ENCODE measurements at places on chromosomes 7 and 10. TPM values are rescaled to one million over a fixed set of nuclear protein-coding genes. Genes with fewer than 3 reads are reported as not detected.

ASB15 gene
- total RNA-seq, result not detected

GRCh38 chr7:44311561-44312495 is 13.6 kb downstream of the CAMK2B start:
- no peak for DNase-seq

GRCh38 chr10:26792758-26793495 is 67.8 kb downstream of the ABI1 start:
- no peak for DNase-seq

DNA sequence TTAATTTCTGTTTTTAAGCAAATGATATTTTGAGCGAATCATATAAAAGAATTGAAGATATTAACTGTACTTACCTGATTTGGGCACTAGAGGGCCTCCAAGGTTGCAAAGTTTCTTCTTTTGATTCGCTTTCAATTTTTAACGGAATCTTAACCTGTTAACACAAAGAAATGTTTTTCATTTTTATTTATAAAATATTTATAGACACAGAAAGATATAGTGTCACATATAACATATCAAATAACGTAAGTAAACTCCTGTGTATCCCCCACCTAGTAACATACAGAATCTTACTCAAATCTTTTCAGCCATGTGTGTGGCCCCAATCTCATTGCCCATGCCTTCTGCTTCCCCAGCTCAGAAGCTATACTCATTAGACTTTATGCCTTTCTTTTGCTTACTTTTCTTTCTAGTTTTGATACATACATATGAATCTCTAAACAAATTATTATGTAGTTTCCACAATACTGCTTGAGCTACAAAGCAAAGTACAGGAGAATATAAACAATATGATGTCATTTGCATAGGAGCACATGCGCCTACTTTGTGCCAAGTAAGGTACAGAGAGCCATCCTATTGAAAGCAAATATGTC is 49.5 kb upstream of the ZPBP start:
- no peak for DNase-seq

- no peak for DNase-seq
Observed at GRCh38 chr10:7512487-7512886, 101.7 kb upstream of the SFMBT2 start.

C10orf53 gene
- total RNA-seq, result not detected

- DNase-seq, result no peak
Observed at GRCh38 chr7:141950806-141951205, 4.0 kb upstream of the CLEC5A start.

DNA sequence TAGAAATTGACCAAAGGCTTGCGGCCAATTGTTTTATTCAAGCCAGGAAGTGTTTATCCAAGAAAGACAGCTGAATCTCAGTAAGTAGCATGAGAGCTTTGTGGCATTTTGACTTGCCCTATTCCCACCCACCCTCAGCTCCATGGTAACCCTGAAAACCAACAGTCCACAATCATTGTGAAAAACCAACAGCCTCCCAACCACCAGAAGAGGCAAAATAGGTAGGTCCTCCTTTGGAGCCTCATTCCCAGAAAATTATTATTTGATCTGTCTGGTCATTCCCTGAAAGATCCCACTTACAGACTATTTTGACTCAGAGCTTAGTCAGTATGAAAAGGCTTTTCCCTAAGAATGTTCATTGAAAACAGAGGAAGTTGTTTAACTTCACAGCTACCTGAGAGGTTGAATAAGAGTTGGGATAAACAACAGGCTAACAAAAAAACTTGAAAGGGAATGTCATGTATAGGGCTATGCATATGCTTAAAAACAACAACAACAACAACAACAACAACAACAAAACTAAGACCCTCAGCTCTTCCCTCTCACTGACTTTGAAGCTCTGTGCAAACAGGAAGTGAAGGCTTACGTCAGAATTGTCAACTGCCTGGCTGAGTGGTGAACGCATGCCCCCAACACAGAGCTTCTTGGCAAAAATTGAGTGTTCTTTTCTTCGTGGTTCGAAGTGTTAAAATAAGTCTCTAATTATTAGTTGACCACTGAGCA is 11.2 kb downstream of the KPNA7 start:
- DNase-seq, result no peak

- DNase-seq, result no peak
Observed at GRCh38 chr10:103062854-103063590, 130.1 kb downstream of the NT5C2 start.

GRCh38 chr10:44259090-44259874 is 125.6 kb downstream of the CXCL12 start:
- DNase-seq, result no peak

- DNase-seq, result no peak
Observed at GRCh38 chr10:6513476-6513875, 66.6 kb downstream of the PRKCQ start.

- no peak for DNase-seq
Observed at GRCh38 chr7:44897309-44897708, 12.0 kb upstream of the PURB start.

DNA sequence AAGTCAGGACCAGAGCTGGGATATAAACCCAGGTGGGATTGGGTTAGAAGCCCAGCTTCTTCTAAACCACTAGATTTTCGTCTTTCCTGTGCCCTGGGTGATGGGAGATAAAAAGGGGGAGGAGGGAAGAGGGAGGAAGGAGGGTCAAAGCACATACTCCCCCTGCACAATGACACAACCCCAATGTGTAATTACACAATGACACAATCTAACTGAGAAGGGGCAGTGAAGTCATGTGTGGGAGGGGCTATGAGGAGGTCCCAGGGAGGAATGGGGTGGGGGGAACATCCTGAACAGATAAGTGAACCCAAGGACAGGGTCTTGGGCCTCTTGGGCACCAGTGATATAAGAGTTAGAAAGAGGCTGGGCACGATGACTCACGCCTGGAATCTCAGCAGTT is 44.5 kb downstream of the TECTB start:
- DNase-seq, result no peak

DNA sequence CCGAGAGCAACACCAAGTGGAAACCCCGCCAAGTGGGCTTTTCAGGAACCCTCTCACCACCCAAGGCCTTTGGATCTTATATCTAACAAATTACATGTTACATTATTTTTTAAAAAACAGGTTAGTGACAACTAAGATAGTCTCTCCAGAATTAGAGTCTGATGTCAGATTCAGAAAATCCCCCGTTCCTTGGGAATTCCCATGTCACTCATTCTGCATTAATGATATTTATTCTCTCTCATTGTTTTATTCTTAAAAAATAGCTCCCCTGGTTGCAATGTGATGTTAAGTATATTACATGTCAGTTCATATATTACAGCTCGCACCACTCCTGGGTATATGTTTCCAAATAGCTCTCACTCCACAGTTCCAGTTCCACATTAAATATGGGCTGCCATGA is 81.8 kb downstream of the WNT2 start:
- DNase-seq, result no peak

TMEM176A gene
- total RNA-seq, result 275 TPM

GPR15LG gene
- total RNA-seq, result 621 TPM

TSPAN13 gene
- total RNA-seq, result 97.7 TPM

GRCh38 chr10:44706745-44707144 is 204.4 kb upstream of the TMEM72 start:
- no peak for DNase-seq

DNA sequence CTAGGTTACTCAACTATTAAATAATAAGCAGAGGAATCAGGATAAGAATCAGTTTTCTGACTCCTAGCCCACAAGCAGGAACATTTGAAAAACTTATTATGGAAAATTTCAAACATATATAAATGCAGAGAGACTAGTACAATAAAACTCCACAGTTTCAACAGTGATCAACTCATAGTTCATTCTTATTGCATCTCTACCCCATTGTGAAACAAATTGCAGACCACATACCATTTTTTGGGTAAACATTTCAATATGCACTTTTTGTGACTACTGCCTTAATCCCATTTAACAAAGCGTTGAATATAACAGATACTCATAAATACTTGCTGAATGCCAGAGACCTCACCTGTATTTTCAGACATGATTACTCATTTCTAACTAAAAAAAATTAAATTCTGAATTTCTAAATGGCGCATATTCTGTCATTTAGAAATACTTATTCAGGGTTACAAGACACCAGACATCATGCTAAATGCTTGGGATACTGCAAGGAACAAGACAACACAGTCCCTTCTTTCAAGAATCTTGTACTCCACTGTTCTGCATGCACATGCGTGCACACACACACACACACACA is 11.4 kb downstream of the CDK6 start:
- DNase-seq, result no peak

ADRB1 gene
- total RNA-seq, result 1.6 TPM

PON3 gene
- 5.6 TPM for total RNA-seq

DNA sequence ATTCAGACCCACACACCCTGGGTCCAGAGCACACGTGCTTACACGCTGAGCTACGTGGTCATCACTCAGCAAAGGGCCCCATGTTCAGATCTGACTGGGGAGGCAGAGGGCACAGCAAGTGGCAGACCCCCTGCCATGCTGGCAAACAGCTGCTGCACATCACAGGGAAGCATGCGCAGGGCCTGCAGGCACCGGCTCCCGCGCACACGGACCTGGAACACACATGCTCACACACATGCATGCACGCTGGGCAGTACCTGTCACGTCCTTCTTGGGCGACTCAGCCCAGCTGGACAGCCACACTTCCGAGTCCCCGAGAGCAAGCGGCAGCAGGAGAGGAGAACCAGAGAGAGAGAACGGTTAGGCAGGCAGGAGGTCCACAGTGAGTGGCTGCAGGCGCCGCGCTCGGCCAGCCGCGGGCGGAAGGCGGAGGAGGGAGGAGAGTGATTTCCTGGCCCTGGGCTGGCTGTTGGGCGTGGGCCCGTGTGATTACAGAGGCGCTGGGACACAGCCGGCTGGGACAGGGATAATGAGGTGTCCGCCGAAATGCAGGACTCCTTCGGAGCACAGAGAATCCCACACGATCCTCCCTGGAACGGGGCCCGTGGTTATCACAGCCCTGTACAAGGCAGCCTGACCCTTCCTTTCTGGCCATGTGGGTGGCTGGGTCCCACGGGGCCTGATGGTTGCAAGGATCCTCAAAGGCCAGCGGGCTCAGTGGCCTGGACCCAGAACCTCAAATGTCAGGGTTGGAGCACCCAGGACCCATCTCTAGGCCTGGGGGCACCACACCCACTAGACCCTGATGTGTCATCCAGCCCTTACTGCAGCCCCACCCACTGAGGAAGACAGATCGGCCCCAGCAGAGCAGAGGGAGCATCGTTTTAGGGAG is 175.1 kb downstream of the NEURL1 start:
- DNase-seq, result peak; percentile 41

ACSM6 gene
- not detected for total RNA-seq

DNA sequence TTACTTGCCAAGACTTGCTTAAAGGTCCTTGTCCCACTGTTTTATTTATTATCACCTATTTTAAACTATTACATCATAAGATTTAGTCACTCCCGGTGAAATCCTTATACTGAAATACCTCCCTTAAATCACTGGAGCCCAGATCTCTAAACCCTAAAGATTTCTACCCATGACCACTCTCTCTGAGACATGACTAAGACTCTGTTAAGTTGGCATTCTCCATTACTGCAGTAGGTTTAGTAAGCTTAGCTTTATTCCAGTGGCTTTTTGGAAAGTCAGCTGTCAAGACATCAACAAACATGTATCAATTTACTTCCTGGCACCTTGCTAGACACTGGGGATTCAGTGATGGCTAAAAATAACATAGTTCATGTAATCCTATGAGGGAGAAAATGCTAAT is 874.2 kb downstream of the KCNMA1 start:
- no peak for DNase-seq

DNA sequence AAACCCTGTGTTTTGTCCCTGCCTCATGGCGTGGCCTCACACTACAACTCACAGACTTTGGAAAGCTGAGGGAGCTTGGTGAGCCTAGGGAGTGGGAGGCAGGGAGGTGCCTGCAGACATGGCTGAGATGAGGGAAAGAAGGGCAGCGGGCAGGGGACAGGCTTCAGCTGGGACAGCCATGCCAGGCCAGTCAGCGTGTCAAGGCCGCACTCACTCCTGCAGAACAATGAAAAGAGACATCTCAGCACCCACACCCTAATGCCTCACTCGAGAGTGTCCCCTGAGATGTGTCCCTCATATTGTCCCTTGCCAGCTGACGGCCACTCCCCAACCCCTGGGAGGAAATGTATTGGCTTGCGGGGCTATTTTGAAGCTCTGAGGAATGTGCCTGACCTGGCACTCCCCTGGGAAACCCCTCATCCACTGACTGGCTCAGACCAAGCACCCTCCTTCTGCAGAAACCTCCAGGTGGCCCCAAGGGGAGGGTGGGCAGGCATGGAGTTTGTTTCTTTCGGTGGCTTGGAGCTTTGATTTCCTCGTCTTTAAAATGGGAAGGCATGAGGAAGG is 31.6 kb downstream of the SH3PXD2A start:
- DNase-seq, result no peak

DNA sequence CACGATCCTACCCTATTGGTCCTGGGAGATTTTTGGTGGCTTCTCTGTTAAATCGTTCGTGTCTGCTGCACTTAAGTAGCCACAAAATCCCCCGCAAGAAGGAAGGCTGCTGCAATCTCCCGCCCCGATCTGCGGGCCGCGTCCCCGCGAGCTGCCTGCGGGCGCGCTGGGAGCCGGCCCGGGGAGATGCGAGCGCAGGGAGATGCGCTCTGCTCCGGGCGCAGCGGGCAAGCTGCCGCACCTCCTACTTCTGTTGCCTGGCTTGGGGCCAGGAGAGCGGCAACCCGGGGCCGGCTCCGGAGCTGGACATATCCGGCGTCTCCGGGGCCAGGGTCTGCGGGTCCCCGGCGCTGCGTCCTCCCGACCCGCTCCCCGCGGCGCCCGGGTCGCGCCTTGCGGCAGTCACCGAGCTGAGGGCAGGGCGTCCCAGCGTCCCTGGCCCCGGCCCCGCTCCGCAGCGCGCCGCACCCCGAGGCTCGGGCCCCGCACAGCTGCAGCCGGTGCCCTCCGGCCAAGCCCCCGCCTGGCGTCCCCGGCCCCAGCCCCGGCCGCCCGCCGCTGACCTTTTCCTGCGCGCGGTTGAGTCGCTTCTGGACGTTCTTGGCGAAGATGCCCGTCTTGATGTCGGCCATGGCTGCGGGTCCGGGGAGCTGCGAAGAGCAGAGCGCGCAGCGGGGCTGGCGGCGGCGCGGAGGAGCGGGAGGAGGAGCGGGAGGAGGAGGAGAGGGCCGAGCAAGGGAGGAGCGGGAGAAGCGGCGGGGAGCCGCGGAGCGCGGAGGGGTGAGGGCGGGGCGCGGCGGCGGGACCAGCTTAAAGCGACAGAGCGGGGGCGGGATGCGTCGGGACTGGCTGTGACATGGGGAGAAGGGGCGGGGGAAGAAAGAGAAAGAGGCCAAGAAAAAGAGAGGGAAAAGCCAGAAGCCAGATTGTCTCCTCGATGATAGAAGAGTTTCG is at the start of gene AMPH:
Gene AMPH, minus strand, starts transcription at position 654 of the 954 bp plus-strand sequence. Its CDS starts 22 bp downstream, at position 632.
- no peak for DNase-seq

DNA sequence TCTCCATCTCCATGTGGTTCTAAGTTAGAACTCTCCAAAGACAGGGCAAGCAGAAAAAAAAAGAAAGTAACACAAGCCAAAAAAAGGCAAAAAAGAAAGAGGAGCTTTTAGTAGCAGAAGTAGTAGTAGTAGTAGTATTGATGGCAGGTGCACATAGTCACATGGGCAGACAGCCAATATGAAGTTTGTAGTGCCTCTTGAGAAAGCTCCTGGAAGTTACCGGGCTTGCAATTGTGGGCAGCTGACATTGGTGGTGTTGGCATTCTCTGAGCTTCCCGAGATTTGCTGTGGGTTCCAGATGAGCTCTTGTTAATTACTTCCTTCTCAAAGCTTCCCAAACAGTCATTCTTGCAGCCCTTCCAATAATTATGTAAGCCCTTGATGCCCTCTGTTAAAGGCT is 1128.5 kb downstream of the TYW1 start:
- no peak for DNase-seq

CRHR2 gene
- not detected for total RNA-seq

- no peak for DNase-seq
Observed at GRCh38 chr10:26269754-26270153, 53.2 kb downstream of the GAD2 start.

SPDYE9 gene
- total RNA-seq, result not detected
